ENCODE measurements at places on chromosomes 3 and 15.
A peak's percentile ranks its signal among the peaks of the same experiment; 100 is the strongest.

DNA sequence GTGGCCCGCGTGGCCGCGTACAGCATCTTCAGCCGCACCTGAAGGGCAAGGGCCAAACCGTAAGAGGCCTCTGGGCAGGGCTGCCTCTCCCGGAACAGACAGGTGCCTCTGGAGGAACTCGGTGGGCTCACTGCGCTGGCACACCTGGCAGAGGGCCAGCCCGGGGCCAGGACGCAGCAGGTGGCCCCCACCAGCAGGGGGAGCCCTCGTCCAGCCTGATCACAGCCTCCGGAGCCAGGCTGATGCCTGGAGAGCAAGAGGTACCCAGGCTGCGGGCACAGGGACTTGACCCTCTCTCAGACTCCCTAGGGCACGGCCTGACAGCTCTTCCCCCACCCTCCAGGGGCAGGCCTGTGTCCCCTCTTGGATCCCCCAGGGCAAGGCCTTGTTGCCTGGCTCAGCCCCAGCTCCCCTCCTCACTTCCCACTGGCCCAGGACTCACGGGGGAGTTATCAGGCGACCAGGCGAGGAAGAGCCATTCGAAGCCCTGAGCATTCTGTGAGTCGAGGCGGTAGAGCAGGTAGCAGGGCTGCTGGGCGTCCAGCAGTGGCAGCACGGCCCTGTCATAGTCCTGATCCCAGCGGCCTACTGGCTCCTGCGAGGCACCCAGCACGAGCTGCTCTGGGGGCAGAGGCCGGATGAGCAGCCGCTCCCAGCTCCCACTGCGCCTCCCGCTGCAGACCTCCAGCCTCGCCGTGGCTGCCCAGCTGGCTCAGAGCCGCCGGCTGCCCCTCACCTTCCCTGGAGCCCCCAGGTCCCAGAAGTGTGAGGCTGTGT is 6.2 kb upstream of the TLR9 start:
- DNase-seq: peak; percentile 91

- no peak for DNase-seq
Observed at GRCh38 chr3:58102976-58103451, 94.8 kb downstream of the FLNB start.

GRCh38 chr15:68471541-68471940 is 39.6 kb upstream of the ITGA11 start:
- no peak for DNase-seq

DNA sequence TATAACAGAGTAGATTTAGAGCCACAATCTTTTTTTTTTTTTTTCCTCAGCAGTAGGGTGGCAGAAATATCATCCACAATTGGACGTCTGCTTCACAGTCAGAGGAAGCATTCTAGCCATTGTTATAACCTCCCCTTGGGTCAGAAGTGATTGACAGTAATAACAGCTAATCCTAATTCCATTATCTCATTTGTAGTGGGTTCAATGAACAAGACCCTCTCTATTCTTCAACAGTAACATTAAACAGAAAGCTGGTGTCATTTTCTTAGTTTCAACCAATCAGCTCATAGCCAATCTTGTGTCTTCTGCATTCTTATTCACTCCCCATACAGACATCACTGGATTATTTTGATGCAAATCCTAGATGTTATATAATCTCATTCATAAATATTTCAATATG is 44.6 kb downstream of the QTRT2 start:
- no peak for DNase-seq

Measured in suppressor macrophage treated with lipopolysaccharide for 4 hours (primary cell).